ENCODE measurements at places on chromosomes 7 and 10. TPM values are rescaled to one million over a fixed set of nuclear protein-coding genes. Genes with fewer than 3 reads are reported as not detected.

Gene CYP3A5
- 0.14 TPM for total RNA-seq

Gene CALHM1
- not detected for total RNA-seq

Gene PRPS1L1
- total RNA-seq = not detected

Gene SUV39H2
- total RNA-seq = 19.3 TPM

Gene HOXA3
- not detected for total RNA-seq

Gene CYP2C8
- total RNA-seq = 3.1 TPM

Gene EVX1
- 10.7 TPM for total RNA-seq

Measured in endodermal cell (in vitro differentiated cells).